GM06990 (cell line): ENCODE measurements at places on chromosomes 1 and 21.

- DNase-seq, result no peak
These were observed 807.8 kb downstream of the BRINP3 start for GRCh38 chr1:189669846-189670245.

DNA sequence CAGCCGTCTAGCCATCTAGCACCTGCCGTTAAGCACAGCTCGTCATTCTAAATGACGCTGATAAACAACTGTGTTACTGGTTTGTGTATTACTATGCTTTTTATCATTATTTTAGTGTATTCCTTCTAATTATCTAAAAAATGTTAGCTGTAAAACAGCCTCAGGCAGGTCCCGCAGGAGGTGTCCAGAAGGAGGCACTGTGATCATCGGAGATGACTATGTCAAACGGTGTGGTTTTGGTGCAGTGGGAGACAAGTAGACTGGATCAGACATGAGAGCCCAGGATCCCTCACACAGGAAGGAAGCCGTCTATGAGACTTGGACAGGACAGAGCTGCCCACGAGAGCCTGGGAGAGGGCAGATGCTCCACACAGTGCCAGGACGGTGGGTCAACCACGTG, 55.3 kb upstream of the COL6A1 start:
- no peak for DNase-seq

- DNase-seq, result peak; percentile 41
These were observed 101.3 kb upstream of the ARTN start for GRCh38 chr1:43832255-43832654.

GRCh38 chr1:72241397-72241796, 40.9 kb downstream of the NEGR1 start:
- DNase-seq, result no peak

GRCh38 chr1:172252321-172252720, 168.2 kb upstream of the C1orf105 start:
- no peak for DNase-seq

DNA sequence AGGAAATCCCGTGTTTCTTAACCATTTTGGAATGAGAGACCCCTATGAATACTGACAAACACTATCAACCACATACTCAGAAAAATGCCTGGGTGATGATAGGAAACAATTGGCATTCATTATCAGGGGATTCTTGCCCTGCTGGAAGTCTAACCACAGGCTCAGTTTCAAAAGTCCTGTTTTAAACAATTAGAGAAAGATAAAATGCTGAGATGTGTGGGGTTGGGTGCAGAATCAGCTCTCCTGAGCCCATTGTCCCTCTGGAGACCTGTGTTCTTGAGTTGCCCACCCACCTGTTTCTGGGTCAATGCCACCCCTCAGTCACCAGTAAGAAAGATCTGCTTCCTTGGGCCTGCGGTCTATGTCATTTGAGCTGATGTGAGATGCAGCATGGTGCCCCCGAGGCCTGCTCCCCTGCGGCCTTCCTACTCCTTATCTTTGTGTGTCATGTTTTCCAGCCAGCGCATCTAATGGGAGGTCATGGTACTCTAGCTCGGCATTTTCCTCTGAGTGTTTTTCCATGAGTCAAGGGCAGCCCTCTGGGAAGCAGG, 130.3 kb upstream of the PLXNA2 start:
- DNase-seq, result no peak

DNA sequence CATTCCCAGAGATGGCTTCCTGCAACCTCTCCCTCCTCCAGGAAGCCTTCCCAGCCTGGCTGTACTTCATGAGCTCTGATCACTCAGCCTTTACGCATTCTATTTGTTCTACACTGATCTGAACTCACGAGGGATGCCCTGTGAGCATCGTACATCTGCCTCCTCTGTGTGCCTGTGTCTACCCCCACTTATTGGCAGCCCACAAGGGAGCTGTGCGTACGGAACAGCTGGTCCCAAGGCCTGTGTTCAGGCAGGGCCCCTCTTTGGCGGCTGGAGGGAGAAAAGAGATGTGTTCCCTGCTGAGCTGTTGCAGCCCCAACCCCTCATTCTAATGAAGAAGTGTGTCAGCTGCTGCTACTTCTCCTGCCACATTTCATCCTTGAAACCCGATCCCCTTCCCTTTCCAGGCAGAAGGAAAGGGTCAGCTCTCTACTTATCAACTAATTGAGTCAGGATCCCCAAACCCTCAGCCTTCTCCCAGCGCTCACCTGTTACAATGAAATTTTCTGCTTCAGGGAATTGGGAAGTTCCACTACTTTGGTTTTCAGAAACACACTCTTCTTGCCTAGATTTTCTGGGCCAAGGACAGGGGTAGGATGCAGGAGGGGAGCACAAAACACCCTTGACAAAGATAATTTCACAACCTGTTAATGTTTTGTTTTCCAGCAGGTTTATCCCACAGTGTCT, 3.2 kb downstream of the INKA2 start:
- DNase-seq, result no peak

GRCh38 chr1:27365372-27366112, 1.2 kb downstream of the MAP3K6 start:
- peak; percentile 86 for DNase-seq

GRCh38 chr21:45156459-45156858, 82.1 kb downstream of the ADARB1 start:
- DNase-seq, result no peak

DNA sequence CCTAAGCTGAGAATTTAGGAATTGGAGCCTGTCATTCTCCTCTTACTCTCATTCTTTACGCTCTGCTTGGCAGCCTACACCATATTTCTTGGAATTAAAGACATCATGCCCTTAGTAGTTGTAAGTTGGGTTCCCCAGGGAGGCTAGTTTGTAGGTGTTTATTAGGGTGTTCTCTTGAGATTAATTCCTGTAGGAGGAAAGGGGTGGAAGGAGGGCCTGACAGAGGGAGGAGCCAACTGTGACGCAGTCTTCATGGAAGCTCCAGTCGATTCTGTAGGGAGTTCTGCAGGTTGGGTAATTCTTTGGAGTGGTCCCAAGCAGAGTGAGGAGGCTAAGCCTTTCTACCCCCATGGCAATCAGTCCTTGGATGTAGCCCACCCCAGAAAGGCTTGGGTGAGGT, 111.4 kb downstream of the HHAT start:
- DNase-seq, result no peak

DNA sequence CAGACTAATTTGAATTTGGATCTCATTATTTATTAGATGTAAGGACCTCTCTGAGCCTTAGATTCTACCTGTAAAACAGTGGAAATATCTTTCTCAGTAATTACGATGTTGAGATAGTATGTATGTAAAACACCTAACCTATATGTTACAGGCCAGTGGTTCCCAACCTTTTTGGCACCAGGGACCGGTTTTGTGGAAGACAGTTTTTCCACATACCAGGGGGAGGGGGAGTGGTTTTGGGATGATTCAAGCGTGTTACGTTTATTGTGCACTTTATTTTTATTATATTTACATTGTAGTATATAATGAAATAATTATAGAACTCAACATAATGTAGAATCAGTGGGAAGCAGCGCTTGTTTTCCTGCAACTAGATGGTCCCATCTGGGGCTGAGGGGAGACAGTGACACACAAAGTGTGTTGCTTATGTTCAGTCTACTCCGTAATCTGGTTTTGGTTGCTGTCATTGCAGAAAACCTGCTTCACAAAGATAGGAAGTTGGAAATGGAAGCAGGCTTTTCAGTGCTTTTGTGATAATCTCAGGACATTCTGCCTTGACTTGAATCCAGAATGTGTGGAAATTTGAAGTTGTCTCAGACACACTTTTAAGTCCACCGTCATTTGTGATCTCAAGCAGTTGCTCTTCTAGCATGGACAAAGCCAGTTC, 12.8 kb downstream of the XPR1 start:
- DNase-seq, result no peak

GRCh38 chr21:26099610-26100219, 70.9 kb downstream of the APP start:
- DNase-seq, result no peak

- DNase-seq, result no peak
These were observed 36.4 kb downstream of the DDAH1 start for GRCh38 chr1:85428471-85429089.
